SHP77 (cell line): ENCODE measurements at places on chromosomes 4 and X.

DNA sequence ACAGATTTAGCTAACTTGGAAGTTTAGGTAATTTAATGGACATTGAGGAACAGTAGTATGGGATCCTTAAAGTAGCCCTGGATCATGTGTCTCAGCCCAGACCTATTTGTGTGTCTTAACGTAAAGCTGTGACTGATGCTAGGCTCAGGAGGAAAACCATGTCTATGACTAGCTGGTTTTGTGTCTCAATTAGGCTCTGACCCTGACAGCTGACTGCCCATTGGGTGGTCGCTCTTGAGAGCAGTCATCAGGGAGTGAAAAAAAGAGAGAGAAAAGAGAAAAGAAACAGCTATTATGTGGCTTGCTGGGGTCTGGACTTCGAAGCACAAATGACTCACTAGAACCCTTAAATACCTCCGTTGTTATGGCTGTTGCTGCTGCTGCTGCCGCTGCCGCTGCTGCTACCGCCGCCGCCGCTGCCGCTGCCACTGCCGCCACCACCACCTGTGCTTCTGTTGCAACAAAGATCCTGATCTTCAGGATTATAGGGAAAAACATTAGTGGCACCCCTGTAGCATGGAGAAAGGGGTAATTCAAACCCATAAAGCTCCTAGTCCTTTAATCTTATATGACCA is 70.7 kb downstream of the GSPT2 start:
- no peak for DNase-seq

GRCh38 chr4:57085278-57085677 is 24.9 kb downstream of the IGFBP7 start:
- no peak for DNase-seq

GRCh38 chr4:187183346-187183745 is 459.7 kb upstream of the FAT1 start:
- DNase-seq, result no peak

DNA sequence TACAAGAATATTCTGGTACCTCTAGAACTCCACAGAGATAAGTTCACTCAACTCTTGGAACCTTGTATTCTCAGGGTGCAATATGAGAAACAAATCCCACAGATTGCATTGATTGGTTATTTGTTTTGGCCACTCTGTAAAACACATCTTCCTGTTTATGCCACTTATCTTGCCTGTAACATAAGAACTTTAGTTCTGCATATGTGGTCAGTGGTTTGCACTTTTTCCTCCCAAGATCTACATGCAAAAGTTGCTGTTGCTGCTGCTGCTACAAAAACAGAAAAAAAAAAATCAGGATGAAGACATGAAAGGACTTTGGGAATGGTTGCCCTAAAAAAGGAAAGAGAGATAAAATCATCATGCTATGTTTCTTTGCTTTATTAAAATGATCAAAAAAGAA is 9.6 kb downstream of the ODAPH start:
- no peak for DNase-seq

GRCh38 chr4:54819034-54819433 is 161.3 kb downstream of the KIT start:
- no peak for DNase-seq
